Fibroblast of the conjunctiva (primary cell): ENCODE measurements at places on chromosomes 7 and 10.
A peak's percentile ranks its signal among the peaks of the same experiment; 100 is the strongest.

GRCh38 chr10:116574797-116575196 lies 16.0 kb upstream of the PNLIPRP1 start:
- no peak for DNase-seq

GRCh38 chr10:6128591-6129251 lies 39.9 kb downstream of the RBM17 start:
- no peak for DNase-seq

DNA sequence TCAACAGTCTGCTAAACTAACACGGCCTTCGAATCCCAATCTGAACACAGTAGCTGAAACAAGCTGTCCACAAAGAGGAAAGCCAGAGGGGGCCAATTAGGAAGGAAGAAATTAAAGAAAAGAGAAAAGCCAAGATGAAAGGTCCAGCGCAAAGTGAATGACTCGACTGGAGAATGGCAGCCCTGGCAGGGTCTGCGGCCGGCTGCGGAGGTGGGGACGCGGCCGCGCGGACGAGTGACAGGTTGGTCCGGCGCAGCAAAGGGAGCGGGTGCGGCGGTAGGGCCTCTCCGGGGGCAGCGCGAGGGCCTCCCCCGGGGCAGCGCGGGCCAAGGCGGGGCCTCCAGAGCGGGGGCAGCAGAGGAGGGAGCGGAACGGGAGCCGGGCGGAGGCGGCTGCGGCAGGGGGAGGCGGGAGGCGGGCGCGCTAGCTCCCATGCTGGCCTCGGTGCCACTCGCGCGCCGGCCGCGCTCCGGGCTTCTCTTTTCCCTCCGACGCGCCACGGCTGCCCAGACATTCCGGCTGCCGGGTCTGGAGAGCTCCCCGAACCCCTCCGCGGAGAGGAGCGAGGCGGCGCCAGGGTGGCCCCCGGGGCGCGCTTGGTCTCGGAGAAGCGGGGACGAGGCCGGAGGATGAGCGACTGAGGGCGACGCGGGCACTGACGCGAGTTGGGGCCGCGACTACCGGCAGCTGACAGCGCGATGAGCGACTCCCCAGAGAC lies at the start of gene VWC2:
VWC2 (plus strand) TSS at position 421 of the 718 bp plus-strand sequence. CDS start 1,798 bp downstream, outside the sequence.
- DNase-seq, result no peak

DNA sequence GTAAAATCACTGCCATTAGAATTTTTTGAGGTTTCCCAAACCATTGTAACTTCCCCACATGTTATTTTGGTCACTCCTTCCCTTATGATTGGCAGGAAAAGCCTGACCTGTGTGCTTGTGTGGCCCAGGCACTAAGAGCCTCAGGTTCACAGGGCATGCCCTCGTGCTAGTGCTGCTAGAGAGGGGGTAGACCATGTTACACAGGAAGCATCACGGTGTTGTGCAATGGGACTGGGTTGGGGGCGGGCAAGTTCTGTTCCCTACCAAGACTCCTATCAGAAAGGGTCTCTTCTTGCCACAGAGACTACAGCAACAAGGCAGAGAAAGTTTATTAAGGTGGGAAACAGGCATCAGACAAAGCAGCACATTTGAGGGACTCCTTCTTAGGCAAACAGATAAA lies 32.2 kb downstream of the LSM5 start:
- DNase-seq, result no peak

DNA sequence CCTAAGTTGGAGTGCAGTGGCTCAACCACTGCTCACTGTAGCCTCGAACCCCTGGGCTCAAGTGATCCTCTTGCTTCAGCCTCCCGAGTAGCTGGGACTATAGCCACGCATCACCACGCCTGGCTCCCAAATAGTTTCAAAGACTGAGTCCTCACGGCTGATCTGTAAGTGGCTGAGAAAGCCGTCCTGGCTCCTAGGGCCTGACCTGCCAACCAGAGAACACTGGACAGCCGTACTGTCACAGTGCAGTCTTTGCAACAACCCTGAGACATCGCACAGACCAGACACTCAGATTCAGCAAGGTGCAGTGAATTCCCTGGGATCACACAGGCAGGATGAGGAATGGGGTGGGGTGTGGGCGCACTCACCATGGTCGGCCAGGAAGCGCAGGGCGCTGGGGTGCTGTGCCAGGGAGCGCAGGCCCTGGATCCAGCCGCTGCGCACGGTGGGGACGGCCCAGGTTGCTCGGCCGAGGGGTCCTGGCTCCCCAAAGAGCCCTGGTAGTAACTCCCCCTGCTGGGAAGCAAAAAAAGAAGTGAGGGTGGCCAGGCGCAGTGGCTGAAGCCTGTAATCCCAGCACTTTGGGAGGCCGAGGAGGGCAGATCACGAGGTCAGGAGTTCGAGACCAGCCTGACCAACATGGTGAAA lies 10.7 kb downstream of the BRAT1 start:
- no peak for DNase-seq

- DNase-seq, result no peak
Measured at GRCh38 chr7:129540340-129540739, 38.0 kb downstream of the SMKR1 start.

- no peak for DNase-seq
Measured at GRCh38 chr10:70594161-70594560, 8.4 kb downstream of the PRF1 start.

- peak; percentile 30 for DNase-seq
Measured at GRCh38 chr7:123580406-123581161, 21.0 kb upstream of the ASB15 start.
